ENCODE measurements at places on chromosomes 13 and 19. TPM values are rescaled to one million over a fixed set of nuclear protein-coding genes. Genes with fewer than 3 reads are reported as not detected.

SIGLEC10 gene
- total RNA-seq = not detected

PRR12 gene
- total RNA-seq = 39.3 TPM

RHPN2 gene
- total RNA-seq = 1.4 TPM

BICRA gene
- total RNA-seq = 24.4 TPM

ANKRD24 gene
- total RNA-seq = 1.0 TPM

LACC1 gene
- 1.4 TPM for total RNA-seq

STK24 gene
- 148 TPM for total RNA-seq

Data from activated naive CD4-positive, alpha-beta T cell treated with anti-CD3 and anti-CD28 coated beads, Interleukin-2, amount 10 ng/mL, durations not matched to agents 5 hours and 36 hours (primary cell).